GM03348 (cell line): ENCODE measurements at places on chromosomes 3 and 15.

DNA sequence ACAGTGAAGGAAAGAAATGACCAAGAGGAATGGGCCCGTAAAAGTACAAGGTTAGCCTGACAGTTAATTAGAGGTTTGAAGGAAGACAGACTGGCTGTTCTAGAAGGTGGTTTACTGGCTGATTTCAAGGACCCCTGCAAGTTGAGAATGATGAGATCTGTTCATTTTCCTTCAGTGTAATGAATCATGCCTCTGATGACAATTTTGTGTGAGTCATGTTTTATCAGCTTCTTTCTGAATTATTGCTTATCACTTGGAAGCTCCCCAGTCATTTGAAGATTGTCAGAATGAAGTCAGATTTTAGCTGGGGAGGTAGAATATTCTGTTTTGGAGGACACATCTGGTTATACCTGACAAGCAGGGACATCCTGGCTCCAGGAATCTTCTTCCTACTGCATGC lies 50.6 kb downstream of the DRD3 start:
- no peak for DNase-seq

DNA sequence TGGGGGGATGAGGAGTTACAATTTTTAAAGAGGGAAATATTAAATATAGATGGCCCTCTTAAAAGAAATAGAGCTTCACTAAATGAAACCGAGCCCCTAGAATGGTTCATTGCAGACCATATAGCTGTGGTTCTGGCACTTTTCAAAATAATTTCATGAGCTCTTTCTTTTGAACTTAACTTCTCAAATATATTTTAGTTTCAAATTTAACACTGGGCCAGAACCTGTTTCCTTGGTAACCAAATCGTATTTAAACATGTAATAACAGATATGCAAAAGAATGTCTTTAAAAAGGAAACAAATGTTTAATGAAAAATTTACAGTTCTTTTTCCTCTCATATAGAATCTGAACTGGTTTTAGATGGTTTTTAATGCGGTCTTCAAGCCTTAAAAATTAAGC lies 20.1 kb downstream of the ZBTB38 start:
- no peak for DNase-seq

- DNase-seq: no peak
These were observed 66.6 kb upstream of the ARL8B start for GRCh38 chr3:5055357-5056110.

DNA sequence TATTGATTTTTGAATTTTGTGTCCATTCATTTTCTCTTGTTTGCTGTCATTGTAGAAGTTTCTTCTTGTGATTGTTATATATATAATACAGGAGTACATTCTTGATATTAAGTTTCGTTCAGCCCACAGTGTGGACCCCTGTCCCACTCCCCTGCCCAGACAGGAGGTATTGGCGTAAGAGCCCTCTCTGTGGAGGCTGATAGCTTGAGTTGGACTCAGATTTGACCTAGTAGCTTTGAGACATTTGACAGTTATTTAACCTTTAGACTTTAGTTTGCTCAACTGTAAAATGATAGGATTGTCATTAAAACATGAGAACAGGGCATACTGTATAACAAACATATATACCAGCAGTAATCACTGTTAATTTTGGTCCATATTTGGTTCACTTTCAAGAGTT lies 27.1 kb downstream of the GPR171 start:
- no peak for DNase-seq

- DNase-seq: no peak
These were observed 514 bp upstream of the FAM174B start for GRCh38 chr15:92656089-92656488.
